Cerebellar nuclear complex (tissue), 1 donor: ENCODE measurements at places on chromosomes 1 and 21.
A peak's percentile ranks its signal among the peaks of the same experiment; 100 is the strongest.

GRCh38 chr1:199020904-199021303 is 382.1 kb downstream of the PTPRC start:
- DNase-seq = no peak

- DNase-seq = no peak
Measured at GRCh38 chr1:228378873-228379460, 27.7 kb downstream of the TRIM11 start.

DNA sequence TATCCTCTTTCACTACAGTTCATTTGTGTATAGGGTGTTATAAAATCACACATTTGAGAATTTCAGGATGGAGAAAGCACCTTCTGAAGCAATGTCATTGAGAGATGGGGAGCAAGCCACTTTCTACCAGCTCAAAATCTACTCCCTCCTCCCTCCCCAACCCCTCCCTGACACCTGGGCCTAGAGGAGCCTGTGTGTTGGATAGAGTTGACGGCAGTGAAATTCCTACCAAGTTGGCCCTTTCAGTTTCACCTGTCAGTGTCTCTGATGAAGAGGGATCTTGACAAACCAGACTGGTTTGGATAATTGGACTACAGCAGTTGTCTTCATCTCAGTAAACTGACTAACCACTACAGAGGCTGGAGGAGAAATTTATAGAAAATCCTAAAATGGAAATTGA is 125.0 kb upstream of the HOOK1 start:
- DNase-seq = no peak

DNA sequence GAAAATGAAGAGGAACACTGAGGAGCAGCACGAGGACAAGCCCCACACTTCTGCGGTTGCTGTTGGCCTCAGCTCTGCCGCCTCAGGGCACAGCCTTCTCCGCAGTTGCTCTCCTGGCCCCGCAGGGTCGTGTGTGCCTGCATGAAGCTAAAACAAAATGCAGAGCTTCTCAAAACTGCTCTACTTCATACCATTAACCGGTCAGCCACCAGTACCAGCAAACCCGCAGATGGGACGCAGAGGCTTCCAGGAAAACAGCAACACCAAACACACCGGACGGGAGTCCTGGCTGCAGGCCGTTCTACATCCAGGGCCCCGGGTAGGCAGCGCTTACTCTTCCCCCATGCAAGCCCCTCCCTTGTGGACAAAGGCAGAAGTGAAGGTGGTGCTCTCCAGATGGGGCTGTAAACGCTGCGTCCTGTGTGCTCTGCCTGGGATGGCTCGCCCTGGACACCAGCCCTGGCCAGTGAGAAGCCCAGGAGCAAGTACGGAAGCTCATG is 7.1 kb upstream of the C1orf159 start:
- DNase-seq = no peak

GRCh38 chr1:181152892-181153633 is 64.6 kb downstream of the IER5 start:
- peak; percentile 71 for DNase-seq

- DNase-seq = no peak
Measured at GRCh38 chr1:26403656-26404055, 7.0 kb upstream of the LIN28A start.

DNA sequence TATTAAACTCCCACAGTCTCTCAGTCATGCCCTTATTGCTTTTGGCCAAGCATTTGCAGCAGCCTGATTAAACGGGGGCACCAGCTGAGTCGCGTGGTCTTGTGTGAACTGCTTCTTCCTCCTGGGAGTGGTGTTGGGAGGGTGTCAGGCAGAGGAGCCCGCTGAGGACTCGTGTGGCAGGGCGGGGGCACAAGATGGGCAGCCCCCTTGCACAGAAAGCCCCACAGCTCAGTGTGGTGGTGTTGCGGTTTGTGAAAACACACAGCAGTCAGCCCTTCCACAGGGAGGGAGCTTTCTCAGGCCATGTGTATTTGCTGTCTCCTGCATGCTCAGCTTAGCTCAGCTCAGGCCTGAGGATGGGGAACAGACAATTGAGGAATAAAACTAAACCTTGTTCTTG is 22.4 kb downstream of the PEX14 start:
- DNase-seq = no peak

- no peak for DNase-seq
Measured at GRCh38 chr21:39630191-39630591, 17.5 kb downstream of the B3GALT5 start.

- no peak for DNase-seq
Measured at GRCh38 chr1:26839339-26839722, 12.8 kb downstream of the ZDHHC18 start.
